ENCODE measurements at places on chromosomes 2 and 18.

GRCh38 chr18:389658-390357 is 110.7 kb downstream of the COLEC12 start:
- no peak for DNase-seq

DNA sequence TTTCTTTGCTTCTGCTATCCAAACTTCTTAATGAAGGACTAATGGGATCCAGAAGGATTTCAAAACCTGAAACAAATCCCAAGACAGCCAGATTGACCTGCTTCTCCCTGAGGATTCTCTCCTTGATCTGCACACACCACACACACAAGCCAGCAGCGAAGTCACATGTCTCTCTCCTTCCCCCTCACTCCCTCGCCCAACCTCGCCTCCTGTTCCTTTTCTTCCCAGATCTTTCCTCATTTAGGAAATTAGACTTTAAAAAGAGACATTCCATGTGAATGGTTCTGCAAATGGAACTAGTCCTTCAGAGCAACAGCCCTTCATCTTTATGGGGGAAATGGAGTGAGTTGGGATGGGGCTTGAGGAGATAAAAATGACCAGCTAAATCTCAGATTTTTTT is 639.1 kb upstream of the SETBP1 start:
- DNase-seq, result no peak

GRCh38 chr2:117967977-117968718 is 45.7 kb downstream of the CCDC93 start:
- DNase-seq, result no peak

DNA sequence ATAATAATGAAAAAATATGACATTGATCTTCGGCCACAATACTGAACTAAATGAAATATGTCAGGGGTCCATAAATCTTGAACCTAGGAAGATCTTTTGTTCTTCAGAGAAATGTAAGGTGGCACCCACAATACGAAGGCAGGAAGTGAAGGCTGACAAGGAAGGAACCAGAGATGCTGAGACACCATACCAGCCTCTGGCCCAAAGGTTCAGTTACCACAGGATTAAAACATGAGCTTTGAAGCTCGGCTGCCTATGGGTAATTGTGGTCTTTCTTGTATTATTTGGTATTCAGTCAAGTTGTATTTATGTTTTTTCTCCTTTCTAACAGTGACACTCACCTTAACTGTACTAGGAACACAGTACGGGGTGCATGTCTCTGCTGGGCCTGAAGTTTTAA is 448.8 kb upstream of the SETBP1 start:
- no peak for DNase-seq

- DNase-seq, result no peak
Measured at GRCh38 chr2:64608867-64609226, 44.9 kb downstream of the SERTAD2 start.

All from cardiac septum (tissue), 1 donor.